ENCODE measurements at places on chromosomes 1 and 21.

- no peak for DNase-seq
These were observed 823 bp upstream of the SYF2 start for GRCh38 chr1:25232866-25233784.

- DNase-seq, result no peak
These were observed 11.4 kb upstream of the MMEL1 start for GRCh38 chr1:2644171-2644570.

DNA sequence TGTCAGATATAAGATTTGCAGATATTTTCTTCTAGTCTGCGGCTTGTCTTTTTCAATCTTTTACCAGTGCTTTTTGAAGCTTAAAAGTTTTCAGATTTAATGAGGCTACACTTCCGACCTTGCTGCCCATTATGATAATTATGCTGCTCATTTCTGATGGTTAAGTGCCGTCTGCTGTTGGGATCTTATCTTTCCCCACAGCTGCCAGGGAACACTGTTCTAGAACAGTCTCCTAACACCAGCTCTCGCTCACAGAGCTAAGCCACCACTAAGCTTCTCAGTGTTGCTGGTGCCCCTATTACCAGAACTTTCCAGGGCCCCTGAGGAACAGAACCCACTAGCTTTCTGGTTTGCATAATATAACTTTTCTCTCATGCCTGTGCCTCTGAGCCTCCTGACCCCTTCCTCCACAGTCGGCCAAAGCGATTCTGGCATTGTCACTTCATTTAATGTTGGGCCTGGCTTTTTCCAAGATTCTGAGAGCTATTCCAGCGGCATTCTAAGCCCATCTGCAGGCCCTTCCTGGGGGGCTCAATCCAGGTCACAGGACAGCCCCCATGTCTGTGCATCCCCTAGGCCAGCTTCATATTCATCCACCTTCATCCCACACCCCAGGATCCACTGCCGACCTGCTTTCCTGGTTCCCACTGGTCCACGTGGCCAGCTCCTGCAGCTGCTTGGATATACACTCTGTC is 237.0 kb downstream of the PTPRU start:
- no peak for DNase-seq

- DNase-seq, result no peak
These were observed 41.7 kb downstream of the CASZ1 start for GRCh38 chr1:10754568-10755329.

DNA sequence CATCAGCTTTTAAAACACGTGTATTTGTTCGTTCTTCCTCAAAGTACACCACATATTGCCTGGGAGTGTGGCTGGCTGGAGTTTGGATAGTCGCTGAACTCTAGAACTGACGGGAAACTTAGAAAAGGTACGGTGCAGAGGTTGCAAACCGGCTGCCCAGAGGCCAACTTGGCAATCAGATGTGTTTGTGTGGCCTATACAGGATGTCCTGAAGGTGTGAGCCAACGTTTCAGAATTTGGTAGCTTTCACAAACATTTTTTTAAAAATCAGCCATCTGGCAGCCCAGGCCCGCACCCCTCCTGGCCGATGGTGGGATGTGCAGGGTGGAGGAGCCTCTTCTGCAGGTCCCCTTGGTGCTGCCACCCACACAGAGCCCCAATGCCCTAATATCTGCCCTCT is 73.6 kb upstream of the SLC25A33 start:
- DNase-seq, result no peak

DNA sequence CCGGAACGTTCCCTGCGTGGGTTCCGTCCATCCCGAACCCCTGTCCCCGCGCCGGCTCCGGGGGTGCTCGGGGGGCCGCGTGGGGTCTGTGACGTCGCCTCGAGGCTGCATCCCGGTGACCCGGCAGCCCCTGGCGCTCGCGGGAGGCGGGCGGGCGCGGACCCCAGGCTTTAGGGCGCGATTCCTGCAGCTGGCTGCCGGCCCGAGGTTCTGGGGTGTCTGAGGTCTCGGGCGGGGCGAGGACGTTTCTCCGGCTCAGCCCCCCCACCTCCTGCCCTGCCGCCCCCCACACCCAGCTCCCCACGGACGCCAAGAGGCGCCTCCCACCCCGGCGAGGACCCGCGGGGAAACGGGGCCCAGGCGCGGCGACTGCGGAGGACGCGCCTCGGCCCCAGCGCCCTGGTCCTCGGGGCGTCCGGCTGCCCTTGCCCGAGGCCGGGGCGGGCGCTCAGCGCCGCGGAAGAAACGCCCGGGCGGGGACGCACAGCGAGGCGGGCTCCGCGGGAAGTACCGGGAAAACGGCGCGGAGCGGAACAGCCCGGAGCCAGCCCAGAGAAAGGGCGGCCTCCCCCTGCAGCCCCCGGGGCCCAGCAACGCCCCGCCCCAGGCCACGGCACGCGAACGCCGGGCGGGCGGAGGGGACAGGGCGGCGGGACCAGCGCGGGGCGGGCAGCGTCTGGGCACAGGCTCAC is 1.3 kb upstream of the PCBP3 start:
- no peak for DNase-seq

DNA sequence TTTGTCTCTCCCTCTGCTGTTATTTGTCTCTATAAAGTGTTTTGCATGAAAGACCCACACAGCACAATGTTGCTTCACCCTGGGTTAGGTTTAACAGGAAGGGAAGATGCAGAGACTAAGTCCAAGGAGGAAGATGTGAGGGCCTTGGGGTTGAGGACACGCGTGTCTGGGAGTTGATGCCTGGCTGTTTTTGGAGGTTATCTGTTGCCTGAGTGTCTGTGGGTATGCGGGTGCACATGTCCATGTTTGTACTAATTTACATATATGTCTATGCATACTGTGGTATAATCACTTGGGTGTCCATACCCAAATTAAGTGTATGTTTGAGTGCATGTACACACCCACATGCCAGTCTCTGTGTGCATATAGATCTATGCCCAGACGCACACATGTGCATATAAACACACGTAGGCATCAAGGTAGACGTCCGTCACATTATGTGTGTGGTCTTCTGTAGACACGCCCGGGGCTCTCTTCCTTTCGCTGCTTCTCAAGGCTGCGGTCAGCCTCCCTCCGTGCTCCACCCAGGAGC is 962 bp upstream of the MAN1C1 start:
- no peak for DNase-seq

- DNase-seq, result no peak
These were observed 65.7 kb upstream of the CNTN2 start for GRCh38 chr1:204977318-204977717.

- no peak for DNase-seq
These were observed 5.8 kb upstream of the LAMC2 start for GRCh38 chr1:183180218-183180617.

DNA sequence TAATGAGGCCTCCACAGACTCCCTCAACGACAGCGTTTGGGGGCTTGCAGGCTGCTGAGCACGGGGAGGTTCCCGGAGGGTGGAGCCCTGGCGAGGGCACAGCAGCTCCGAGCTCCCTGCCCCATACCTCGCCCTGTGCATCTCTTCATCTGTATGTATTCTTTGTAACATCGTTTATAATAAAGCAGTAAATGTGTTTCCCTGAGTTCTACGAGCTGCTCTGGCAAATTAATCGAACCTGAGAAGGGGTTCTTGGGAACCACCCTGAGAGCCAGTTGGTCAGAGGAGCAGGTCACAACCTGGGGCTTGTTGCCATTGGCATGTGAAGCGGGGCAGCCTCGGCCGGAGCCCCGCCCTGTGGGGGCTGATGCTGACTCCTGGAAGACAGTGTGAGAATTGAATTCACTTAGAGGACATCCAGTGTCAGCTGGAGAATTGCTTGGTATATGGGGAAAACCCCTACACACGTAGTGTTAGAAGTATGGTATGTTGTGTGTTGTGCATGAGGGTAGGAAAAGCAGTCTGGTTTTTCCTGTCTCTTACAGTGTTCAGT is 11.5 kb downstream of the SLC37A1 start:
- no peak for DNase-seq

DNA sequence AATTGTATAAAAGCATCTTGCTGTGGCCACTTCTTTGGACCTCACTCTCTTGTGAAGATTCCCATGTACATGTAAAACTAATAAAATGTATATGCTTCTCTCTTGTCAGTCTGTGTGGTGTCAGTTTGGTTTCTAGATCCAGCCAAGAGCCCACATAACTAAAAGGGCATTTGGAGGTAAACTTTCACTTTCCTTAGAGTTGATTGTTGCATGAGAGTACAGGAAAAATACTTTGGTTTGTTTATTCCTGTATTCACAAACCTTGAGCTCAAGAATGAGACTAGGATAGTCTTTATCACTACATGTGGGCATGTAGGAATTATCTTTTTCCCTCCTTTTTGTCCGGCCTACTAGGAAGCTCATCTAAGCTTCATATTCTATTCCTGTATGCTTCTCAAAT is 50.9 kb downstream of the KCTD3 start:
- DNase-seq, result no peak

DNA sequence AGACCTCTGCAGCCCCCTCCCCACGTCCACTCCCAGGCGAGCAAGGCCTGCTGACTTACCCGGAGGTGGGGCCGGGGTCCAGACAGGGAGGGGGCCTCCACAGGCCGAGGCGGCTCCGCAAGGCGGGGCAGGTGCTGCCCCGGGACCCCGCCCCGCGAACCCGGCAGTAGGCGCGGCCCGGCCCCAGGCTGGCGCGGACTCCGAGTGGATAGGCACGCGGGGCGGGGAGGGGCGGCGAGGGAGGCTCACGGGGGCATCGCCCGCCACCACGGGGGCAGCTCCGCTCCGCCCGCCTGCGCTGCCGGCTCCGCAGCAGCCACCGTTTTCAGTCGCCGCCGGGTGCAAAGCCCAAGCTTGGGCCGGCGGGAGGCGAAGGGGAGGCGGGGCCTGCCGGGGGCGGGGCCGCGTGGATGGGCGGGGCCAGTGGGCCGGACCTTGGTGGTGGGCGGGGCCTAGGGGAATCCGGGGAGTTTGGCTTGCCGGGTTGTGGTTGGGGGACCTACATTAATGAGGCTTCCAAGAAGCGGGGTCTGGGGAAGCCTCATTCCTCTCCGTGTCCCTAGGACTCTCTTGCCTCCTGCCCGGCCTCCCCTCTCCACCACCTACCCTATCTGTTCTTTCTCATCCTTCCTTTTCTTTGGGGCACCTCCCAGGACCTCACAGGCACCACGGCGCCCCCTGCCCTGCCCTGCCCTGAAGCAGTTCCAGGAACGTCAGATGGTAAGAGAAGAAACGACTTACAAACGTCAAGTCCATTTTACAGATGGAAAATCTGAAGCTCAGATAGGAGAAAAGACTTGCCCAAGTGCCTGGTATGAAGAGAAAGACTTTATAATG is at the start of gene RIMS3:
Gene RIMS3 (minus strand): TSS at position 348 of the 837 bp plus-strand sequence. CDS start 23,757 bp downstream, outside the sequence.
- DNase-seq, result peak; percentile 76

DNA sequence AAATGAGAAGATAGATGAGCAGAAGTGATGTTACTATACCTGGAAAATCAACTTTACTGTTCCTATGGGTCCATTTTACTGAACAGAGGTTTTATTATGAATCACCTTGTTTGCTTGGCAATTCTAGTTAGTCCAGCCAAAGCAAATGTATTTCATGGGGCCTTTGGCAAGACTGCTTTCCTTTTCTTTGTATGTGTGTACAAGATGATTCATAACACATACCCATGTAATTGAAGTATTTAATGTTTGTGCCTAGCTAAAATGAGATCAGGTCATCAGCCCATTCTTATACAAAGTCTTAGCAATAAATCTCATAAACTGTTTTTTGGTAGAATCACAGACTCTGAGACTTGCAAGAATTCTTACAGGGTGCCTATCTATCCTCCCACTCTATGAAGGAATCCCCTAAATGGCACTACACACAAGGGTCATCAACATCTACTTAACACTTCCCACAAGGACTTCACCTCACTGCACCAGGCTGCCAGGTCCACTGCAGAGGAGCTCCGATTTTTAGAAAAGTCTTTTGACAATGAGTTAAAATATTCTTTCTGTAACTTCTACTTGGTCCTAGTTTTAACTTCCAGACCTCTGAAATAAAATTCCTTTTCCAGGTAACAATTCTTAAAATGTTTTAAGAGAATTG is 58.5 kb downstream of the LPAR3 start:
- DNase-seq, result no peak

DNA sequence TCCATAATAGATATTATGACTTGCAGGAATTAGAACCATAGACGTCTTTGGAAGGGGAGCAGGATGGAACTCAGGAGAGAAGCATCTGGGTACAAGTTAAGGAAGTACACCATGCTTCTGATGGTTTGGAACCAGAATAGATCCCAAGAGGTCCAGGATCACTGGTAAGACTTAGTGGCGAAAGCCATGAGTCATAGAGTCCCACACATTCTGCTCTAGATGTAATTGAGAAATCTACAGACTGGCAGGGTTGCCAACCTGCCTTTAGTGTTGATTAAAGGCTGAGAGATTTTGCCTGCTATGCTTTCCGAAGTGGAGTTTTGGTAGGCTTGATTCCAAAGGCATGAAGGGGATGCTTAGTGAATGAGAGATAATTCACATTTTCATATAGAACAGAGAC is 57.1 kb upstream of the C1orf87 start:
- DNase-seq, result no peak

- no peak for DNase-seq
These were observed 184.6 kb upstream of the JUN start for GRCh38 chr1:58968360-58968952.

- DNase-seq, result no peak
These were observed 1.6 kb upstream of the METTL25B start for GRCh38 chr1:156726549-156727226.

DNA sequence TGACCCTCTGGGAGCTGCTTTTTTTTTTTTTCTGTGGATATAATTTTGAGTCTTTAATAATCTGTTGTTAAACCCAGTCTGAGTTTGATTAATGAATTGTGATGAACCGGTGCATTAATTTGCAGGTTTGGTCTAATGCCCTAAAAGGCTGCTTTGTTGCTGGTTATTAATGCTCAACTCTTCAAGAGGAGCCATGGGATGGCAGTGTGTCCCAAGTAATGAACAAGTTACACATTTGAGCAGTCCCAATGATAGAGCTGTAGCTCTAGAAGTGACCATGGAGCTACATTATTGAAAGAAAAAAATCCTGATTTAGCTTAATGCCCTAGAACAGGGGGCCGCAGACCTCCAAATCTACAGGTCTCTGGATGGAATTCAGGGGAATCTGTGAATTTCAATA is 53.1 kb downstream of the RWDD3 start:
- no peak for DNase-seq

DNA sequence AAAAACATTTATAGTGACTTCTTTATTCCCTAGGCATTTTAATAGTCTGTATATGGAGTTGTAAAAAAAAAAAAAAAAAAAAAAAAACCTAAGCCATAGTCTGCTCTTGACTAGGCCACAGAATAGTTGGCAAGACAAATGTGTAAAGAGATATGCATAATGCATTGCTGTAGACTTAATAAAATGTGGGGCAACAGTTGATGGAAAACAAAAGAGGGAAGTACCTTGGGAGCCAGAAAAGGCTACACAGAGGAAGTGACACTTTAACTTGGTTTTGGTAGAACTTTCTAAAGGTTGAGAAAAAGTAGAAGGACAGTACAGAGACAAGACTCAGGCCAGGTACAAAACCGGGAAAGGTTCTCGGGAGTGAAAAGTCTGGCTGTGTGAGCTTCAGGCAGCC is 802.9 kb upstream of the ADAMTS5 start:
- no peak for DNase-seq

Data from stimulated activated CD4-positive, alpha-beta T cell treated with anti-CD3 and anti-CD28 coated beads, Interleukin-1b, Interleukin-23, amount 100 ng/mL, for 24 hours (primary cell).